D721Med (cell line): ENCODE measurements at places on chromosomes 1 and 21.

GRCh38 chr1:203799971-203800370 lies 4.5 kb downstream of the ZBED6 start:
- no peak for DNase-seq

- DNase-seq = no peak
Measured at GRCh38 chr1:14620941-14621340, 22.5 kb downstream of the KAZN start.

GRCh38 chr21:23162198-23162946 lies 2164.2 kb downstream of the NCAM2 start:
- no peak for DNase-seq

DNA sequence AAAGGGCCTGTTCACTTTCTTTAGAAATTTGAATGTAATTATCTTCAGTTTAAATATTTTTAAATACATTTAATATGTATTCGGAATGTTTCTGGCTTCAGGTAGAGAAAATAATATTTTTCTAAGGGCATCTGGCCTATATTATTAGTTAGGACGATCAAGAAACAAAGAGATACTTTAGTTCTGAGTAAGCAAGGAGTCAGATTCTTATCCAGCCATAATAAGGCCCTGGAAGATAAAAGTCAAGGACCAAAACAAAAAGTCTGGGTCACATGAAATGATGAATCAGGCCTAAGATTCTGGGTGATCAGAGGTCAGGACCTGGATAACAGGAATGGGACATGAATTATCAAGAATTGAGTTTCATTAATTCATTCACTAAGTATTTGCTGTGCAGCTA lies 6.3 kb downstream of the PHC2 start:
- DNase-seq = no peak

- no peak for DNase-seq
Measured at GRCh38 chr1:205748403-205749233, 1.4 kb downstream of the NUCKS1 start.

- DNase-seq = no peak
Measured at GRCh38 chr1:162361349-162361748, 15.3 kb downstream of the SPATA46 start.

- DNase-seq = no peak
Measured at GRCh38 chr1:247914941-247915662, 5.0 kb upstream of the OR2T8 start.

DNA sequence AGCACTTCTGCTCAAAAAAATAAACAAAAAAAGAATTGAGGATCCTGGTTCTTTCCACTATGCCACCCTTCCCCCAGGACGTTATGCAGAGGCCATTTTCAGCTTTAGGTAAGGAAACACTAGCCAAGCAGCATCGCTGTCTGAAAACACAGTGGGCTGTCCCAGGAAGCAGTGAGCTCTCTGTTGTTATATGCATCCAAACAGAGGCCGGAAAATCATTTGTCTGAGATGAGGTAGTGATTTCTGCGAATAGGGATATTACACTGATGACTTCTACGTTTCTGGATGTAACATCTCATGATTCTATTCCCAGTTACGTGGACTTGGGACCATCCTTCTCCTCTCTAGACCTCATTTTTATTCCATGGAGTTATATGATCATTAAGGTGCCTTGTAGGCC lies 137.2 kb downstream of the OMA1 start:
- no peak for DNase-seq

GRCh38 chr1:7524341-7525337 lies 246.5 kb upstream of the VAMP3 start:
- DNase-seq = no peak

DNA sequence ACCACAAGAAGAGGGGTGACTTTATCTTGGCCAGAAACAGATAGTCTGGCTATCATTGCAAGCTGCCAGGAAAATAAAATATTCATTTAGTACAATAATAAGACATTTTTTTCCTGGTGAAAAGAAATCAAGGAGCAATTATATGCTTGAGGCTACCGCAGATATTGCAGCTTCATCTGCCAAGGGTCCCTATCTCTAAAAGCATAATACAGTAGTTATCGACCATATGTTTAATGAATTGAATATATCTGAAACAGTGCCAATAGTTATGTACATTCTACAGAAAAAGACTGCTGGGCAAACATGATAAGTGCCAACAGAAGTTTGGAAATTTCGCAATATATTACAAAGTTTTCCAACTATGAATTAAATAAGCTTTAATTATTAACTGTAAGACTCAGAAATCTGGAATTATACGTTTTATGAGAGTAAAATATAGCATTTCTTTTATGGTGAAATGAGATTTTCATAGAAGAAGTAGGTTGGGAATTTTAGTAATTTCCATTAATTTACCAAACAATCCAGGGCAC lies 561.1 kb upstream of the ZP4 start:
- no peak for DNase-seq

DNA sequence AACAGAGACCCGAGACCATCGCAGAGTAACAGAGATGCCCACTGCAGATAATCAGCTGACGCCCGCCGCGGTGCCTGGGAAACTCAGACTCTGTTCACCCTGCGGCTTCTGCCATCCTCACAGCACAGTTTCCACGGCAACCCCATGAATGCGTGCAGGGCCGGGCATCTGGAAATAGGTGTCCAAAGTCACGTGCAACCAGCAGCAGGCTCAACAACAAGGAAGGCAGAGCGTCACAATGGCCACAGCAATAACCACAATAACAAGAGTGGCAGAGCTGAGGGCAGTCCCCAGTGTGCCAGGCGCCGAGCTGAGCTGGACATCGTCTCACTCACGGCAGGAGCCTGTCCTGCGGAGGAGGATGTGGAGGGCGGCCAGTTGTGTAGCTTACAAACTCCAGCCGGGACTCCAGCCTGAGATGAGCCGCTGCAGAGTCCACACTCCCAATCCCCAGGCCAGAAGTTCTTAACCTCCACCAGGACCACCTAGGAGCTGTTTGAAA lies 102.0 kb downstream of the CRYAA start:
- DNase-seq = no peak

DNA sequence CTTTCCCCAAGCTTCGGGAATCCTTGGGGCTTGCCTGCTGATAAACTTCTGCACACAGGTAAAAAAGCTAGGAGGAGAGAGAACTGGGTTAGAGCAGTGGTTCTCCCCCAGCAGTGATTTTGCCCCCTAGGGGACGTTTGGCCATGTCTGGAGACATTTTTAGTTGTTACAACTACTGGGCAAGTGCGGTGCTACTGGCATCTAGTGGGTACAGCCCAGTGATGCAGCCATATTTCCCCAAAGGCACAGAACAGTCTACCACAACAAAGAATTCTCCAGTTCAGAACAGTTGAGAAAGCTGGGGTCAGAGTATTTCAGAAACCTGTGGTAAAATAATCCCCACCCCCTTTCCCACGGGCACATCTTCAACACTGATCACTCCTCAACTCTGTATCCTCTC lies 41.3 kb downstream of the LRRC71 start:
- DNase-seq = no peak

DNA sequence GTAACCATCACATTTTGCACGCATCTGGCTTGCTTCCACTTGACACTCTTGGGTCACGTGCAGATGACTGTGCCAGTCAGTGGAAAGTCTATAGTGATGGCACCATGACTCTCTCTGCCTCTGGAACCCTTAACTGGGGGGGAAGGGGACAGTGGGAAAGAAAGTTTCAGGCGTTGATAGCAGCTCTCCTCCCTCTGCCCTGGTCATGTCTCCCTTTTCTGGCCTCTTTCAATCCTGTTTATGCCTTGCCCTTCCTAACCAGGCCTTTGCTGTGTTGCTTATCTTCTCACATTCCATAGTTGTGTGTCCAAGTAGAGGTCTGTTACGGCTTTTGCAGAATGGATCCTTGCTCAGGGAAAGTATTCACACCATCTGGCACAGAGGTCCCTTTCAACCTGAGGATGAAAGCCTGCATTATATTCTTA lies 93.5 kb downstream of the NRDC start:
- DNase-seq = no peak

- no peak for DNase-seq
Measured at GRCh38 chr1:31523769-31524168, 52.5 kb upstream of the TINAGL1 start.

DNA sequence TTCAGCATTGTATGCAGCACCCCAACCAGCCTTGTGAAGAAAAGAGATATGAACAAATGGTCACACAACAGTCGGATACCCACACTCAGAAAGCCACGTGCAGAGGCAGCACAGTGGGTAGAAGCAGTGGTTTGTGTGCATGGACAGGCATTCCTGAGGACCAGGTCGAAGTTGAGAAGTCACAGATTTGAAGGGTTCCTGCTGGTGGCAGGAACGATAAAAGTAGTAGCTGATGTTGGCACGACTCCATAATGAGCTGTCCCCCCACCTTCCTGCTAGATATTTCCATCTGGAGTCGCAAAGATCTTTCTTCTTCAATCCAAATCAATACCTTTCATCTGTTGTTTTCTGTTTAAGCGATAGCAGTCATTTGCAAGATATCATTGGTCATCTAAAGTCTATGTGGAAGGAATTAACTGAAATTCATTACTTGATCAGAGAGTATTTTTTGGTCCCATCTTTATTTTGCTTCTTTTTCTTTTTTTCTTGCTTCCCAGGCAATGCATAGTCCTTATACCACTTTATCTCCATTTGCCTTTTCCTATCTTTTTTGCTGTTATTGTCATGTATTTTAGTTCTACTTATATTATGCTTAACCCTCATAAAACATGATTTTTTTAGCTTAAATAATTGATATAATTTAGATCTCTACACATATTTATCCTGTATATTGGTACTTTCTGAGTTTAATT lies 176.4 kb downstream of the DHRS3 start:
- DNase-seq = no peak

DNA sequence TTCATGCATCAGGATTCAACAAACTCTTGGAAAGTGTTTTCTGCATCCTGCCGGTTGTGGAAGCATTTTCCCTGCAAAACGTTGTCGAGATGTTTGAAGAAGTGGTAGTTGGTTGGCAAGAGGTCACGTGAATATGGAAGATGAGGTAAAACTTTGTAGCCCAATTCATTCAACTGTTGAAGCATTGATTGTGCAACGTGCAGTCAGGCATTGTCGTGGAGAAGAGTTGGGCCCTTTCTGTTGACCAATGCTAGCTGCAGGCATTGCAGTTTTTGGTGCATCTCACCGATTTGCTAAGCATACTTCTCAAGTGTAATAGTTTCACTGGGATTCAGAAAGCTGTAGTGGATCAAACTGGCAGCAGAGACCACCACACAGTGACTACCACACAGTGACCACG lies 57.0 kb upstream of the PRDM2 start:
- no peak for DNase-seq

DNA sequence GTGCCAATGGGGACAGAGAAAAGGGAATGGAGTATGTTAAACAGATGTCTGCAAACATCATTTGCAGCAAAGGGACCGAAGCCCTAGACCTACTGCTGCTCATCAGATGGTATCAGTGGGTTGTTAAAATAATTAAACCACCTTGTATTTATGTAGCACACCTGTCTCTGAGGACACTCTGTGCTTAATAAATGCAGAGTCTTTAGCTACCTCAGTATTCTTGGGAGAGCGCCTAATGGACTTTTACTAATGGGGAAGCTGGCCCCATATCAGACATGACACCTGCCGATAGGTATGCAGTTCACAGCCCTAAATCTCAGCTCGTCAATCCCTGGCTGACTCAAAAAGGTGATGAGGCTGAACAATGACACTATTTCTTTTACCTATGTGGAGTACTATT lies 54.4 kb downstream of the SYT6 start:
- no peak for DNase-seq

DNA sequence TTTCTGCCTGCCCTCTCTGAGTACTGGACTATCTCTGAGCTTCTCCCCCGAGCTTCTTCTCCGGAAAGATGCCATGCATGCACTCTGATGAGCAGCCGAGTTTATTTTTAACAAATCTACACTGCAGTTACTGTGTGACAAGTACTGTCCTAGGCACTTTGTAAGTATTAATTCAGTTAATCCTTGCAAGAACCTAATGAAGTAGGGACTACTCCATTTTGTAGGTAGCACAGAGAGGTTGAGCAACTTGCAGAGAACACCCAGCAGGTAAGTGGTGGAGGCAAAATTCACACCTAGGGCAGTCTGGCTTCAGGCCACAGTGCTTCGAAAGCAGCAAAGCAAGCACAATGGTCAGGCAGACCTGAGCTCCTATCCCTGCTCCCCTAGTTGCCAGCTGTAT lies 3.8 kb upstream of the TAL1 start:
- no peak for DNase-seq

DNA sequence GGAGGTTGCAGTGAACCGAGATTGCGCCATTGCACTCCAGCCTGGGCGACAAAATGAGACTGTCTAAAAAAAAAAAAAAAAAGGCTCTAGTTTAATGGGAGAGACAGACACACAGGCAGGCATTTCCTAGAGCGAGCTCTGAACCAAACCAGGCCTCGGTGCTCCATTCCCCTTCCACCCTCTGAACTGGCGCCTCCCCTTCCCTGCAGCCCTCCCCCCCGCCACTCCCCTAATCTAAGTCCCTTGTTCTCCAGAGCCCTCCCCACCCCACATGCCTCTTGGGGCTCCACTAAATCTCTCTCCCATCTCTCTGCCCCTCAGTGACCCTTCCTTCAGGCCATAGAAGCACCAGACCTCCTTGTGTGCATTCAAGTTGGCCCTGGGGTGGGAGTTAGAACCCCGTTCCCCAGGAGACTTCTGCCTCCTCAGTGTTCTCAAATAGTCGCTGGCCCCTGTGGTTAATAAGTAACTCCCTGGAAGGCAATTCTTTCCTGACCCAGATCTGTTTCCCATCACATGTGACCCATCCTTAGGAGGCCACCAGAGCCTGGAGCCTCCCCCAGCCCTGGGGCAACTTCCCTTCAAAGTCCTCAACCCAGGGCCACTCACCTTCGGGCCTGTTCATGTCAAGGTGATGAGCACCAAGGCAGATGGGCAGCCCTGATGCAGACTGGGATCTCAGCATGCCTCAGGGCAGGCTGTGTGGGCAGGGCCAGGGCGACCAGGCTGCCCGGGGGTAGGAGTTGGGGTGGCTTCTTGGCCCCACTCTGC lies 42.6 kb upstream of the EPB41 start:
- no peak for DNase-seq

GRCh38 chr21:42560517-42561179 lies 47.0 kb downstream of the SLC37A1 start:
- DNase-seq = no peak

DNA sequence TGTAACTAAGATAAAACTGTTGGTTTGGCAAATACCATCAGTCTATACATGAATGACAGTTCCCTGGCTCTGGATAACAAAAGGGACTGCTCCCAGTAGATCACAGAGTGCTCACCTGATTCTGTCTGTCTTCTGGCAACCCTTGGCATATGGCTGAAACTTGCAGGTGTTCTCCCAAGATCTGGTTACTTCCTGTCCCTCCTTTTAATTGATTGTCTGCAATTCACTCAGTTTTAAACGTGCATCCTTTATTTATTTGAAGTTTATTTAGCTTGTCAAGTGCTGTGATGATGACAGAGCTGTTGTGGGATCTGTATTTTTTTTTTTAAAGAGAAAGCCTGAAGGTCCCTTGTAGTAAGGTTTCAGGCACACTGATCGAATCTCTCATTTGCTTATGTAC lies 3.4 kb downstream of the KCNA3 start:
- no peak for DNase-seq

- no peak for DNase-seq
Measured at GRCh38 chr21:28991861-28992525, 684 bp downstream of the LTN1 start.

- DNase-seq = no peak
Measured at GRCh38 chr1:232766241-232766890, 38.9 kb upstream of the MAP10 start.
